Thoracic aorta (tissue), 2 donors: ENCODE measurements at places on chromosomes 3 and 15. TPM values are rescaled to one million over a fixed set of nuclear protein-coding genes. Genes with fewer than 3 reads are reported as not detected.

DNA sequence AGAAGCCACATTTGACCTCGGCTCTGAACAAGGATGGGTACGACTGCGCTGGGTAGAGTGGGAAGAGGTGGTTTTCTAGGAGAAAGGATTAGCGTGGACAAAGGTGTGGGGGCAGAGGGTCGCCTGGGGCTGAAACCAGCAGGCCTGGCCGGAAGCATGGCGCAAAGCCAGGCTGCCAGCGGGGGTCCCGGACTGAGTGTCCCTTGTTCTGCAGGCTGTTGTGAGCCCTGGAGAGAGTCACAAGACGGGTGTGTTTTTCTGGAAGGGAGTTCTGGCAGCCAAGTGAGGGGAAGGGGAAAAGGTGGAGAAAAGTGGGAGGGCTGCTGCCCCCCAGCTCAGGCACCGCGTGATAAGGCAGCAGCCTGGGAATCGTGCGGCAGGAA lies 98.5 kb upstream of the MEF2A start:
- DNase-seq = no peak

DNA sequence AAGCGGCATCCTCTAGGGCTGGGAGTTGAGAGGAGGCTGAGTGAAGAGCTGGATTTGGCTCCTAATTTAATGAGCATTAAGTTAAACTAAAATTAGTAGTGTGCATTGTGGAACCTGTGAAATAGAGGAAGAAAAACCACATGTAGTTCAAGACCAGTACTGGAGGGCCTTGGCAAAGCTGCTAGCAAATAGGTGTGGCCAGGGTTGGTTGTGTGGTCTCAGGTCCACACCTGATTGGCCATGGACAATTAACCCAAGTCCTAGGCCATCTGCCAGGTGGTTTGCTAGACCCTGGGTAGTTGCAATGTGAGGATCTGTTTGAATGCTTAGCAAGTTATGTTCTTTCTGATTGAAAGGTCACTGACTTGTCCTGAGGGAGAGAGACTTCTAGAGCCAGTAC lies 275.5 kb downstream of the PDCD6IP start:
- no peak for DNase-seq

- DNase-seq = no peak
These were observed 8.2 kb upstream of the GRIP2 start for GRCh38 chr3:14548321-14548729.

DNA sequence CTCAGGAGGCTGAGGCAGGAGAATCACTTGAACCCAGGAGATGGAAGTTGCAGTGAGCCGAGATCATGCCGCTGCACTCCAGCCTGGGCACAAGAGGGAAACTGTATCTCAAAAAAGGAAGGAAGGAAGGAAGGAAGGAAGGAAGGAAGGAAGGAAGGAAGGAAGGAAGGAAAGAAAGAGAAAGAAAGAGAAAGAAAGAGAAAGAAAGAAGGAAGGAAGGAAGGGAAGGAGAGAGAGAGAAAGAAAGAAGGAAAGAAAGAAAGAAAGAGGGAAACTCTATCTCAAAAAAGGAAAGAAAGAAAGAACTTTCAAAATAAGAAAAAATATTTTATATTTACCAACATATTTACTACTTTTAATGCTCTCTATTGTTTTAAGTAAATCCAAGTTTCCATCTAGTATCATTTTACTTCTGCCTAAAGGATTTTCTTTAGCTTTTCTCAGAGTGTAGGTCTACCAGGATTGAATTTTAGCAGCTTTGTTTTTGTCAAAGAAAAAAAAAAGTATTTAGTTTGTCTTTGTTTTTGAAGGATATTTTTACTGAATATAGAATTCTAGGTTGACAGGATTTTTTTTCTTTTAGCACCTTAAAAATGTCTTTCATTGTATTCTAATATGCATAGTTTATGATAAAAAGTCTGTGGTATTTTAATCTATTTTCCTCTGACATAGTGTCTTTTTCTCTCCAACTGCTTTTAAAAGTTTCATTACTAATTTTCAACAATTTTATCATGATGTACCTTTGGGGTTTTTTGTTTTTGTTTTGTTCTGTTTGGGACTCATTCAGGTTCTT lies 47.2 kb upstream of the CORO2B start:
- DNase-seq = no peak

- no peak for DNase-seq
These were observed 9.4 kb downstream of the RPLP1 start for GRCh38 chr15:69462030-69462492.

- no peak for DNase-seq
These were observed 6.1 kb upstream of the IREB2 start for GRCh38 chr15:78431955-78432354.

RHOV gene
- not detected for total RNA-seq

- DNase-seq = no peak
These were observed 213.2 kb upstream of the MRPL3 start for GRCh38 chr3:131716007-131716406.
